PC-3 (cell line): ENCODE measurements at places on chromosomes 1 and 21. TPM values are rescaled to one million over a fixed set of nuclear protein-coding genes. Genes with fewer than 3 reads are reported as not detected.

- H3K27ac ChIP-seq = peak overlapping the region; percentile 43
- peaks cover 20% of the 10 kb centered on the region for H3K36me3 ChIP-seq
- no peaks in the 10 kb centered on the region for H3K27me3 ChIP-seq
- peak; percentile 25 for DNase-seq
- H3K4me3 ChIP-seq = no peak overlapping the region
Observed at GRCh38 chr1:16120407-16120806, 35.5 kb downstream of the EPHA2 start.

Gene LMOD1
- 0.06 and 0.07 TPM in 2 replicates for total RNA-seq

Gene DNAJC6
- total RNA-seq = 3.0 and 7.3 TPM in 2 replicates

Gene PKLR
- total RNA-seq = not detected in 2 replicates

Gene HSD11B1
- not detected in 2 replicates for total RNA-seq

Gene FBLIM1
- total RNA-seq = 74.1 and 90.0 TPM in 2 replicates

DNA sequence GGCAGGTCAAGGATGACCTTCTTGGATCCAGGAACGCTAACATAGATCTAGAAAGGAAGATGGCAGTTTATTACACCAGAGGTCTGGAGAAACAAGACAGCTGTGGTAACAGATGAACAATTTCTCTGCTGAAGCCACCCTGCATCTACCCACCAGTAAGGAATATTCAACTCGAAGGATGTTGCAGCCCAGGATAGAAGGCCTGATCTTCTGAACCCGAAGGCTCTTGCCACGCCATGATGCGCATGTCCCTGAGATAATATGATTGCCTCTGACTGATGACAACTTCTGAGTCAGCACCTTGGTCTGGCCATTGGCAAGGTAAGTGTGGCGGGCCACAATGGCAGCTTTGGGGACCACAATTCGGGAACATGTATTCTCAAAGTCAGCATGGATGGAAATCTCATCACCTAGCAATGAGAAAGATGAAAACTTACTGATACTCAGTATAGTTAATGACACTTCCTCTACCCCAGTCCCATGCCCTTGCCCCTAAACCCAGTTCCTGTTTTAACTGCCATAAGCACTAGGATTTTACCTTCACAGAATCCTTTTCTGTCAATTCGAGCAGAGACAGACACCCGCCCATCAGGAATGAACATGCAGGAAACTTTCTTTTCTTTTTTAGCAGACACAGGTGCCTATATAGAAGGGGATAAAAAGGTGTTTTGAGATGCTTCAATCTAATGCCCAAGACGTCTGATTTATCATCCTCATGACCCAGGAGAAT, 1.8 kb downstream of the TXNIP start:
- no peaks in the 10 kb centered on the region for H3K27me3 ChIP-seq
- H3K4me3 ChIP-seq = peak overlapping the region; percentile 99

Gene RAVER2
- 11.4 and 12.2 TPM in 2 replicates for total RNA-seq

- no peaks in the 10 kb centered on the region for H3K27me3 ChIP-seq
- H3K4me3 ChIP-seq = no peak overlapping the region
- no peaks in the 10 kb centered on the region for H3K36me3 ChIP-seq
- H3K4me1 ChIP-seq = no peaks in the 10 kb centered on the region
Observed at GRCh38 chr1:214977110-214977509, 105.4 kb upstream of the KCNK2 start.

Gene PIGR
- total RNA-seq = not detected in 2 replicates
